ENCODE measurements at places on chromosomes 1 and 21. TPM values are rescaled to one million over a fixed set of nuclear protein-coding genes. Genes with fewer than 3 reads are reported as not detected.

- no peak for DNase-seq
- H3K36me3 ChIP-seq: no peaks in the 10 kb centered on the region
- no peaks in the 10 kb centered on the region for H3K4me1 ChIP-seq
- no peak overlapping the region for H3K4me3 ChIP-seq
Observed at GRCh38 chr1:167305706-167306277, 85.1 kb downstream of the POU2F1 start.

RSPH1 gene
- total RNA-seq: 3.2 TPM

- DNase-seq: no peak
- H3K4me3 ChIP-seq: no peak overlapping the region
- H3K27me3 ChIP-seq: no peaks in the 10 kb centered on the region
- H3K4me1 ChIP-seq: no peaks in the 10 kb centered on the region
- H3K36me3 ChIP-seq: no peaks in the 10 kb centered on the region
Observed at GRCh38 chr1:213829780-213830179, 158.0 kb upstream of the PROX1 start.

- no peaks in the 10 kb centered on the region for H3K27me3 ChIP-seq
- no peak overlapping the region for H3K27ac ChIP-seq
- no peaks in the 10 kb centered on the region for H3K36me3 ChIP-seq
- no peak overlapping the region for H3K4me3 ChIP-seq
- no peak for DNase-seq
Observed at GRCh38 chr1:192108161-192108560, 50.1 kb upstream of the RGS18 start.
